ENCODE measurements at places on chromosomes 12 and 14. TPM values are rescaled to one million over a fixed set of nuclear protein-coding genes. Genes with fewer than 3 reads are reported as not detected.

Gene TMEM119
- 93.2 TPM for total RNA-seq

Gene KCNC2
- not detected for total RNA-seq

Gene SLC24A4
- total RNA-seq: not detected

Gene SNX6
- 287 TPM for total RNA-seq

Gene PPP2R5E
- total RNA-seq: 16.9 TPM

Gene COQ5
- 32.6 TPM for total RNA-seq

Gene ISM2
- total RNA-seq: not detected

Gene NAV3
- total RNA-seq: 69.9 TPM

Gene ZC3H14
- total RNA-seq: 70.1 TPM

Gene SLC22A17
- 32.8 TPM for total RNA-seq

Gene C14orf180
- not detected for total RNA-seq

Data from GM23248 (cell line).